ENCODE measurements at places on chromosomes 7 and 10.

DNA sequence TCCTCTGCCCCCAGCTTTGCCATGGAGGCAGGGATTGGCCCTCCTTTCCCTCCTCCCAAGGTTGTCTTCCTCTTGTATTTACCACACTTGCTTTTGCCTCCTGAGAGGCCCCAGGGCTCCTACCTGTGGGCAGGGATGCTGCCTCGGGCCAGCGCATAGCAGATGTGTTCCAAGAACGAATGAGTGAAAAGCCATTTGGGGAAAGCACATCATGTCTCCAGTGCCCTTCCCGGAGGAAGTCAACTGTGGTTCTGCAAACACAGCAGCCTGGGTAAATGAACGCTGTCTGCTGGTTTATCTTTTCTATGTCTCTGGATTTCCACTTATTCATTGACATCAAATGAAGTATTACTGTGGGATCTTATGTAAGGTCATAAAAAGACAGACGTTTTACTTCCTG is 161.7 kb downstream of the FANK1 start:
- DNase-seq: no peak

DNA sequence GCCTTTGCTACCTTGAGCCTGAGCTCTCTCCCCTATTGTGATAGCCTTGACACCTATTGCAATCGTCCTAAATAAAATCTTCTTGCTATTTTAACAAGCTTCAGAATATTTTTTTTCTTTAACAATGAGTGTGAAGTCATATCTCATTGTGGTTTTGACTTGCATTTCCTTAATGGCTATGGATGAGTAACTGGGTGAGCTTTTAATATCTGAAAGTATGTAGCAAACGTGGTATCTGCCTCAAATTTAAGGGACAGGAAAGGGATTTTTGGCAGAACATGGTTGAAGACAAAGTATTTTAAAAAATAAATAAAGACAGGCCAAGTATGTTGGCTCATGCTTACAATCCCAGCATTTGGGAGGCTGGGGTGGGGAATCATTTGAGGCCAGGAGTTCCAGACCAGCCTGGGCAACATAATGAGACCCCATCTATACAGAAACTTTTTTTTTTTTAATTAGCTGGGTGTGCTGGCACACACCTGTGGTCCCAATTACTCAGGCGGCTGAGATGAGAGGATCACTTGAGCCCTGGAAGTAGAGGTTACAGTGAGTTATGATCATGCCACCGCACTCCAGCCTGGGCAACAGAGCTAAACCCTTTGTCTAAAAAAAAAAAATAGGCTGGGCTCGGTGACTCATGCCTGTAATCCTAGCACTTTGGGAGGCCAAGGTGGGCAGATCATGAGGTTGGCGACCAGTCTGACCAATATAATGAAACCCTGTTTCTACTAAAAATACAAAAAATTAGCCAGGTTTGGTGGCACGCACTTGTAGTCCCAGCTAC is 319.3 kb upstream of the NRP1 start:
- DNase-seq: no peak

DNA sequence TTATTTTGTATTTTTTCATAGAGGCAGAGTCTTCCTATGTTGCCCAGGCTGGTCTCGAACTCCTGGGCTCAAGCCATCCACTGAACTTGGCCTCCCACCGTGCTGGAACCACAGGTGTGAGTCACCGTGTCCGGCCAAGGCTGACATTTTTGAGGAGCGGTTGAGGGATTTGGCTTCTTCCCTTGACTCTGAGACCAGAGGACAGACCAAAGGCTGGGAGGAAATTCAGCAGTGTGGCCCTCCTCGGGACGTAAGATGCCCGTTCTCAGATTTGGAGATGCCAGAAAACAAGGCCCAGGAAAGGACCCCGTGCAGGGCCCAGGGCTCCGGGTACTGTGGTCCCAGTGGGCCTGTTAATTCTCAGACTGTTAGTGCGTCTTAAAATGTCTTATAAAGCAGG is 146.2 kb downstream of the WDR37 start:
- DNase-seq: no peak

DNA sequence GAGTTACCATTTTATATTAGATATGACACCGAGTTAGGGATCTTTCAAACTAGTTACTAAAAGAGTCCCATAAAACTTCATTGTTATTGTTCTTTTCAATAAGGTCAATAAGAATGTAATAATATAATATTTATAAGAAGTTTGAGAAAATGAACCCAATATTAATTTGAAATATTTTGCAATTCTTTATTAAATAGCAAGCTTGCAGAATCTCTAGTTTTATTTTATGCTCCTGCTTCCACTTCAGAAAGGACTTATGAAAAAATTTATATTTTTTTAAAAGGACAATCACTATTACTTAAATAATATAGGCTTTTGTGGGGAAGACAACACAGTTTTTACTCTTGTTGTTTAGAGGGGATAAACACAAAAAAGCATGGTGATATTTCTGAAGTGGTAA is 47.9 kb downstream of the LUC7L2 start:
- DNase-seq: no peak

DNA sequence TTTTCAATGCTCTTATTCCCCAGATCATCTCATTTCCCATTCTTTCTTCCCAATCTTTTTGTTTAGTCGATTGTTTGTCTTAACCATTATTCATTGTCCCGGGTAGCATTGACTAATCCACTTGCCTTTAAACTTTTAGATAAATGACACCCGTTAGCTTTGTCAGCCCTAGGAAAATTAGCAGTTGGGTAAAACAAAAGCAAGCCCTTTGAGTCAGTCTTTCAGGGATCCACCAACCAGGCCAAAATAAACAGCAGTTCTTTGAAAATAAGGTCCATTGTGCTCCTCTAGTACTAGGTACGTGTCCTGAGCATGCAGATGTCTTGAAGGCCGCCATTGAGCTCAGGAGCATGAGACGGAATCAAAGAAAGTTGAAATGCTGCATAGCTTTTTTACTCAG is 369.7 kb upstream of the MYO3A start:
- no peak for DNase-seq

GRCh38 chr7:2528481-2529095 is 9.0 kb downstream of the LFNG start:
- DNase-seq: no peak

- DNase-seq: no peak
Measured at GRCh38 chr7:69213878-69214277, 384.4 kb upstream of the AUTS2 start.

GRCh38 chr7:105862276-105862675 is 14.1 kb downstream of the ATXN7L1 start:
- DNase-seq: no peak

GRCh38 chr7:131090886-131091692 is 236.6 kb upstream of the MKLN1 start:
- DNase-seq: no peak

GRCh38 chr7:46626691-46627310 is 705.7 kb upstream of the IGFBP3 start:
- DNase-seq: no peak

- no peak for DNase-seq
Measured at GRCh38 chr7:17099083-17099973, 199.1 kb upstream of the AHR start.

GRCh38 chr7:78587443-78588044 is 789.0 kb downstream of the PHTF2 start:
- DNase-seq: no peak

- DNase-seq: no peak
Measured at GRCh38 chr7:140876519-140877248, 48.0 kb downstream of the BRAF start.

- no peak for DNase-seq
Measured at GRCh38 chr10:131725581-131726069, 175.2 kb upstream of the PPP2R2D start.

- no peak for DNase-seq
Measured at GRCh38 chr7:124428781-124429180, 336.8 kb downstream of the GPR37 start.

DNA sequence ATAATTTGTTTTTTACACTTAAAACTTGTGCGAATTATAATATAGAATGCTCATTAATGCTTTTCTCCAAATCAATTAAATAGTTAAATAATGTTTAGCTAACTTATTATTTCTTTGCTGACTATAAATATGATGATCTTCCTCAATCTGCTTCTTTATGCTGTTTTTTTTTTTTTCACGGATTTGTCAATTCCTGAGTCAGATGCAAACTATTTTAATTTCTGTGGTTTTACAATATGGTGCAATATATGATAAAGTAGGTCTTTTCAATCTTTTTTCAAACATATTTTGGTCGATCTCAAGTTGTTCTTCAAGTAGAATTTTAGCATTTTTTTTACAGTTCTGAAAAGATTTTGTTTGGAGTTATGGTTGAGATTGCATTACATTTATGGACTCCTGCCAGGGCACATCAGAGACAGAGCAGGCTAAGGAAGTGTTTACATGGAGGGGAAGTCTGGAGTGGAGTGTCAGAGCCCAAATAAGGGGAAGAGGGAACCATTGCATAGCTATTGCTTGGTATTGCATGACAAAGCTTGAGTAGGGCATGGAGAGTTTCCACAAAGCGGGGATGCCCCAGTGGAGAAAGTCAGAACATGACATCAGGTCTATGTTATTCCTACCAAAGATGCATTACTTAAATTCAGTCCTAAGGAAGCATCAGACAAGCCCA is 204.4 kb downstream of the OTUD1 start:
- DNase-seq: no peak

DNA sequence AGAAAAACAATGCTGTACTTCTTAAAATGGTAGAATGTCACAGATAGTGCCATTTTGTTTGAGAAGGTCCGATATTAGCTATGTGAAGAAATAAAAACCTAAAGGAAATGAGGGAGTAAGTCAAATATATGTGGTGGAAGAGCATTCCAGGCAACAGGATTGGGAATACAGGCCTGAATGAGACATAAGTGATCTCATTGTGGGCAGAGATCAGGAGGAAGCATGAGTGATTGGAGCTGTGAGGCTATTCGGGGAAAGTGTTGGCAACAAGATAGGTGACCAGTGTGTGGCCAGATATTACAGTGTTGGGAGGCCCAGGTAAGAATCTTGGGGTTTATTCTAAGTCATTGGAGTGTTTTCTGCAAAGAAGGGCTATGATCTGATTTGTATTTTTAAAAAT is 41.3 kb upstream of the AGMO start:
- no peak for DNase-seq

DNA sequence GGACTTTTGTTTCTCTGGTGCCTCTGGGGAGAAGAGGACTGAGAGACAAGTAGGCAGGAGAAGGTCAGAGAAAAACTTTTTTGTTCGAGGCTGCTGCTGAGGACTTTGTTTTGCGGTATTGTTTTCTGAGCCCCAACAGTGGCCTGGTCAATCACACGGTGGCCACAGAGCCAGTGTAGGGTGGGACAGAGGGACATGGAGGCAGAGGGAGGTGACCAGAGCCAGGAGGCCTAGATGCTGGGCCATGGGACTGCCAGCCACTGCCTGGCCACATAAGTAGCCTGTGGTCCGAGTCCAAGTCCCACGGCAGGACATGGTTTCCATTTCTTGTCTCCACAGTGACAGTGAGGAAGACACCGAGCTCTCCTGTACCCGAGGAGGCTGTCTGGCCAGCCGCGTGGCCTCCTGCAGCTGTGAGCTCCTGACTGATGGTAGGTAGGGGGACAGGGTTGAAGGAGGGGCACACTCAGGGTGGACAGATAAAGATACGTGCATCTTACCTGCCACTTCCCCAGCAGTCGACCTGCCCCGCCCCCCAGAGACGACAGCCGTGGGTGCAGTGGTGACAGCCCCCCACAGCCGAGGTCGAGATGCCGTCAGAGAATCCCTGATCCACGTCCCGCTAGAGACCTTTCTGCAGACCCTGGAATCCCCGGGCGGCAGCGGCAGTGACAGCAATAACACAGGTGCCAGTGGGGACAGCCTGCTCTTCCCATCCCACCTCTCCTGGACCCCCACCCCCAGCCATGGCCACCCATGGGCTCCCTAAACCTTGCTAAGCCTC is 27.5 kb downstream of the SH2B2 start:
- no peak for DNase-seq

DNA sequence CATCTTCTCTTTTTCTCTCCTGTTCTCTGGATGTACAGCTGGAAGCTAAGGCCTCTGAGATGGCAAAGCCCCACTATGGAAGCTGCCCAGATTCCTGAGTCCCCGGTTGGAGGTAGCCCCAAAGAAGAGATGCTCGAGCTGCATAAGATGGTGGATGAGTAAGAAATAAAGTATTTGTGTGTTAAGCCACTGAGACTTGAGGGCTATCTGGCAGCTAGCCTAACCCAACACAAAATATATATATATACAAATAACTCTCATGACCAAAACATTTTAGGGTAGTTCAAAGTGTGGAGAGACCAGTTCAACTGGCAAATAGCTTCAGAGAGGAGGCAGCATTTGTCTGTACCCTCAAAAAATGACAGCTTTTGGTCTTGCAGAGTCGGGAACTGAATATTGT is 72.4 kb upstream of the PDE1C start:
- no peak for DNase-seq

DNA sequence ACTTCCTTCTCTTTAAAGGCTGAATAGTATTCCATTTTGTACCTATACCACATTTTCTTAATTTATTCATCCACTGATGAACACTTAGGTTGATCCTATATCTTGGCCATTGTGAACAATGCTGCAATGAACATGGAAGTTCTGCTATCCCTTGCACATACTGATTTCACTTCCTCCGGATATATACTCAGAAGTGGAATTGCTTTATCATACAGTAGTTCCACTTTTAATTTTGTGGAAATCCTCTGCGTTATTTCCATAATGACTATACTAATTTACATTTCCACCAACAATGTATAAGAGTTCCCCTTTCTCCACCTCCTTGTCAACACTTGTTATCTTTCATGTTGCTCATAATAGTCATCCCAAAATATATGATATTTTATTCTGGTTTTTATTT is 312.6 kb downstream of the PLXDC2 start:
- no peak for DNase-seq

DNA sequence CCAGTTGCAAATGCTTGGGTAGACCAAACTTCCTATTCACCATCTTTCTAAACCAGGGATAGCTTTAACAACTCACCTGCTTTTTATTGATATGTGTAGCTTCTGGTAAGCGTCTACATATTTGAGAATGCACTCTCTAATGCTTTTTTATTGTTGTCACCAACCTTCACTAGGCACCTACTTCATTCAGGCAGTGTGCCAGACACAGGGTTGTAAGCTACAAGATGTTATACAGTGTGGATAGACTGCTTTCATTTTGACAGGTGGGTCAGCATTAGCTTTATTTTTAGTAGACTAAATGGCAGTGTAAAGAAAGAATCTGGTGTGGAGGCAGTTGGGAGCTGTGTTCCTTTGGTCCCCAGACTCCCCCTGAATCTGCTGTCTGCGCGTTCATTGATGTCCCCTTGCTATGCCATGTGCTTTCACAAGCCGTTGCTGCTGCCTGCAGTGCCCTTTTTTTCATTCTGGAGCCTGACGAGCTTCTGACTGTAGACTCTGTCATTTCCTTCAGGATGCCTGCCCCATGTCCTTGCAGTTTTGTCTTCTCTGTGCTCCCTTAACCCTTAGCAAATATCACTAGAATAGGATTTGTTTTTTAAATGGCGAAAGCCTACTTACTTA is 32.1 kb downstream of the NRF1 start:
- DNase-seq: no peak

GRCh38 chr7:16846601-16847165 is 35.1 kb downstream of the AGR3 start:
- DNase-seq: no peak

GRCh38 chr7:16211402-16211925 is 209.9 kb downstream of the CRPPA start:
- DNase-seq: no peak

- no peak for DNase-seq
Measured at GRCh38 chr7:146645383-146645976, 528.9 kb downstream of the CNTNAP2 start.
